Activated CD8-positive, alpha-beta memory T cell treated with anti-CD3 and anti-CD28 coated beads, Interleukin-2, amount 50 U/mL, for 48 hours (primary cell): ENCODE measurements at places on chromosomes 12 and 14.

DNA sequence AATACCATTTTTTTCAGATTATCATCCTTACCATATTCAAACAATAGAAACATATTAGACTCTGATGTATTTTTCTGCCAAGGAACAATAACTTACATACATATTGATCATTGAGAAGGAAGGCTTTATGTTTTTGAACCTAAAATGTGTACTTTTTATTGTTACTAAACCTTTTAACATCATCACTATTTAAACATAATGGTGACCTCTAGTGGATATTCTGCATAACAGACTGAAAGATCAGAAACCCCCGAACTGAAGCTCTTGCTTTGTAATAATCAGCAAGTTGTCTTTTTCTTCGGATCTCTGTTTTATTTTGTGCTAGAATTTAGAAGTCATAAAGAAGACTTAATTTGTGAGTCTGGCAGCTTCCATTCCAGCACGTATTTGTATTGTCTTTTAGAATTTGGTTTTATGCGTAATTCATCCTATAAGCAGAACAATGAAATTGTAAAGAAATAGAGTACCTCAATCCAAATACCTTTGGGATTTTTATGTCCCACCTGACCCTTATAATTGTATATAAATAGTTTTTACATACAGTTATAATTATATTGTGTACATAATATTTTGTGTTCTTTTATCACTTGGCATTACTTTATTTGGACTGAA lies 125.9 kb upstream of the ATF1 start:
- no peak for DNase-seq

- DNase-seq, result no peak
These were observed 12.4 kb downstream of the TMEM120B start for GRCh38 chr12:121724925-121725324.

DNA sequence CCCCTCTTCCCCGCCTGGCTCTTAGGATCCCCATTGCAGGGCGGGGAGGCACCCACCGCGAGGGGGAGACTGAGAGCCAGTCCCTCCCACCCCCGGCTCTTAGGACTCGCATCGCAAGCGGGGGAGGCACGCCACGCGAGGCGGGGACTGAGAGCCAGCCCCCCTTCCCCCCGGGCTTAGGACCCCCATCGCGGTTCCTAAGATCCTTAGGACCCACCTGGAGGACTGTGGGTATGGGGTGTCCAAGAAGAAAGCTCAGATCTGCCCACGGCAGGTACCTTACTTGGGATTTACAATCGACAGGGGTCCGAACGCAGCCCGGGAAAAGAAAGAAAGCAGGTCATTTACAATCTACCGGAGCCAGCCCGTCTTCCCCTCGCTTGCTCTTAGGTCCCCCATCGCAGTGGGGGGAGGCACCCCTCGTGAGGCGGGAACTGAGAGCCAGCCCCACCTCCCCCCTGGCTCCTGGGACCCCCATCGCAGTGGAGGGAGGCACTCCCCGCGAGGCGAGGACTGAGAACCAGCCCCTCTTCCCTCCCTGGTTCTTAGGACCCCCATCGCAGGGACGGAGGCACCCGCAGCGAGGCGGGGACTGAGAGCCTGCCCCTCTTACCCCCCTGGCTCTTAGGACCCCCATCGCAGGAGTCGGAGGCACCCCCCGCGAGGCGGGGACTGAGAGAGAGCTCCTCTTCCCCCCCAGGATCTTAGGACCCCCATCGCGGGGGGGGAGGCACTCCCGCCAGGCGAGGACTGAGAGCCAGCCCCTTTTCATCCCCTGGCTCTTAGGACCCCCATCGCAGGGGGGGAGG lies 43.7 kb downstream of the DDX11 start:
- peak; percentile 79 for DNase-seq

DNA sequence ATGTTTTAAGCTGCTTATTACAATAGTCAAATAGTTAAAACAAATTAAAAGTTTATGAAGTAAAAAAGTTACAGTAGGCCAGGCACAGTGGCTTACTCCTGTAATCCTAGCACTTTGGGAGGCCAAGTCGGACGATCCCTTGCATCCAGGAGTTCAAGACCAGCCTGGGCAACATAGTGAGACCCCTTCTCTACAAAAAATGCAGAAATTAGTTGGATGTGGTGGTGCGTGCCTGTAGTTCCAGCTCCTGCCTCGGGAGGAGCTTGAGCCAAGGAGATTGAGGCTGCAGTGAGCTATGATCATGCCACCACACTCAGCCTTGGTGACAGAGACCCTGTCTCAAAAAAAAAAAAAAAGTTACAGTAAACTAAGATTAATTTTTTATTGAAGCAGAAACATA lies 142.6 kb downstream of the MIPOL1 start:
- DNase-seq, result no peak

DNA sequence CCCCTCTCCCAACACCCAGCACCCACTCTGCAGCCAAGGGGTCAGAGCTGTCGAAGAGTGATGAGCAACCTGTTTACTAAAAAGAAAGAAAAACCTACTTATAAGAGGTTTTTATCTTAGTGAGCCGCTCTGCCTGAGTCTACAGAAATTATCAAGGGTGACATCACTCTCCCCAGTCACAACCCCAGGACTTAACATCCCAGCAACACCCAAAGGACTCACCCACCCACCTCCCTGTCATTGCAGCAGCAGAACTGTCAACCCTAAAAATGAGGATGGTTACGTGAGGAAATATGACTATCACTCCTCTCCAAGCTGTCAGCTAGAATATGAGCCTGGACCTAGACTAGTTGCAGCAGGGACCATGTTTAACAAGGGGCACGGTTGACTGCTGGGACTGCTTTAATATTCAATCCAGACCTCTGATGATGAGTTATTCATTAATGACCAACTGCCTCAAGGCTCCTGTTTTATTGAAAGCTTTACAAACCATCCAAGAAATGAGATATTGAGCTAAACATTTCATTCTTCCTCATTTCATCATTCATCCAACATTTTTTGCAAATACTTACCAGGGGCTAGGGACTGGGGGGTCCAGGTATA lies 53.9 kb upstream of the FICD start:
- DNase-seq, result no peak
